ENCODE measurements at places on chromosomes 7 and 10.

- DNase-seq: no peak
Observed at GRCh38 chr7:41885748-41886147, 182.9 kb upstream of the INHBA start.

- DNase-seq: peak; percentile 58
Observed at GRCh38 chr10:14084875-14085274, 245.8 kb downstream of the FRMD4A start.

DNA sequence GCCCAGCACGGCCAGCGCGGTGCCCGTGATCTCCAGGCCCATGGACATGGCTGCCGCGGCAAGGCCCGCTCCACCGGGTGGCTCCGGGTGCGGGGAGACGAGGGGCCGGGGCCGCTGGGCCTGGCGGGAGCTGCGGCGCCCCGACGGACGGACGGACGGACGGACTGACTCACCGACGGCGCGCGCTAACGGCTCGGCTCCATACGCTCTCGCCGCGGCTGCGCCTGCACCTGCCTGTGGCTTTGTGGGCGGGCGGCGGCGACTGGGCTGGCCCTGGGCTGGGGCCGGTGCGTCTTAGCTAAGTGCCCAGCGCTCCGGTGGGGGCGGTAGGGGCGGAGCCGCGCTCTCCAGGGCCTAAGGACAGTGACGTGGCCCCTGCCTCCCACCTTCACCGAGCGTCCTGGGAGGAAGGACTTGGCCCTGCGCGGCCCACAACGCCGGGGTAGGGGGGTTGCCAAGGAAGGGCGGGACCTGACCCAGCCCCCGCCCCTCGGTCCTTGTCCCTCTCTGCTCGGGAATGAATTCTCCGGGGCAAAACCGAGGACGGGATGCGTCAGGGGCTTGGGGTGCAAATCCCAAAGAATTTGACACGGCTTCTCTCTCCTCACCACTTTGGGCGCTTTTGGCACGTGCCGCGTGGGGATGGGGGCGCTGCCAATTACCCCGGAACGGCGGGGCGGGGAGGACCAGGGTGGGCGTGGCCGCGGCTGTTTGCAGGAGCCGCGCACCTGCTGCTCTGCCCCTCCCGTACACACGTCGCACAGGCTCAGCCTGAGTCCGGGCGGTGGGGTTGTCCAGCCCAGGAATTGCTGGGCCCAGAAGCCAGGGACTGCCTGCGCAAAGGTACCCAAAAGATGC lies at the start of gene CLDN3:
TSS of gene CLDN3 (minus strand) at position 269 of the 858 bp plus-strand sequence. CDS start at position 48, 221 bp downstream.
- DNase-seq: peak; percentile 96

GRCh38 chr7:66452165-66452564 lies 176.5 kb upstream of the KCTD7 start:
- DNase-seq: no peak

DNA sequence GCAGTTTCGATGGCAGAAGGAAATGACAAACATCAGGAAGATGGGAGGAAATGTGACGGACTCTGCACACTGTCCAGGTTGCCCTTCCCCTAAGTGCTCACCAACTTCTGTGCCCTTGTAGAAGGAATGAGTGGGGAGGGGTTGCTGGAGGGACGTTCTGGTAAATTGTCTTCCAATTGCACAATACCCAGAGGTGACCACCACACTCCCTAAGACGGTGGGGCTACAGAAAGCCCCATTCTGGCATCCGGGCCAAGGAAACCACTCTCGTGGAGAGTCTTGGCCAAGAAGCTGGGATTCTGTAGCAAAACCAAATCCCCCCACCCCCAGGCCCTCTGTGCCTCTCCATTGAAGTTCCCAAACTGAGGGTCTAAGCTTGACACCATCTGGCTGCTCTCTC lies 37.1 kb downstream of the ZMIZ1 start:
- DNase-seq: no peak

DNA sequence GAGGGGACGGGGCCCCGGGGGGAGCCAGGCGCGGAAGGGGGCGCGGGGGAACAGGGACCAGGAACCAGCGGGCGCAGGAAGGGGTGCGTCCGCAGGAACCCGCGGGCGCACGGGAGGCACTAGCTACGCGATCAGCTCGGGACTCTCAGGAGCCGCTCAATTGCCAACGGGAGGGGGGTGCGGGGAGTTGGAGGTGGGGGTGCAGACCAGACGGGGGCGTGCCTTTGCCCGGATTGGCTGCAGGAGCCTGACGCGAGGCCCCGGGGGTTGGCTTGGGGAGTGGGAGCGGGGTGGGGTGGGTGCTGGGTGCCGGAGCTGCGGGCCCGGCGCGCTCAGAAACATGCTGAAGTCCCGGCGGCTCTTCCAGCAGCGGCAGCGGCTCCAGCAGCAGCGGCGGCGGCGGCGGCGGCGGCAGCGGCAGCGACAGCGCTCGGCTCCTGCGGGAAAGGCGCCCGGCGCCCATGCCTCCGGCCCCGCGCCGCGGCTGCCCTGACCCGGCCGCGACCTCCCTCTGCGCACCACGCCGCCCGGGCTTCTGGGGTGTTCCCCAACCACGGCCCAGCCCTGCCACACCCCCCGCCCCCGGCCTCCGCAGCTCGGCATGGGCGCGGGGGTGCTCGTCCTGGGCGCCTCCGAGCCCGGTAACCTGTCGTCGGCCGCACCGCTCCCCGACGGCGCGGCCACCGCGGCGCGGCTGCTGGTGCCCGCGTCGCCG lies at the start of gene ADRB1:
TSS of gene ADRB1 (plus strand) at position 335 of the 715 bp plus-strand sequence. CDS start at position 602, 267 bp downstream.
- peak; percentile 21 for DNase-seq

- no peak for DNase-seq
Observed at GRCh38 chr7:156638443-156639077, 2.0 kb upstream of the RNF32 start.

GRCh38 chr7:88566162-88566729 lies 193.3 kb upstream of the ZNF804B start:
- DNase-seq: no peak

- peak; percentile 63 for DNase-seq
Observed at GRCh38 chr7:31735991-31736982, 49.3 kb downstream of the PPP1R17 start.

- DNase-seq: no peak
Observed at GRCh38 chr7:16940776-16941175, 59.0 kb upstream of the AGR3 start.

DNA sequence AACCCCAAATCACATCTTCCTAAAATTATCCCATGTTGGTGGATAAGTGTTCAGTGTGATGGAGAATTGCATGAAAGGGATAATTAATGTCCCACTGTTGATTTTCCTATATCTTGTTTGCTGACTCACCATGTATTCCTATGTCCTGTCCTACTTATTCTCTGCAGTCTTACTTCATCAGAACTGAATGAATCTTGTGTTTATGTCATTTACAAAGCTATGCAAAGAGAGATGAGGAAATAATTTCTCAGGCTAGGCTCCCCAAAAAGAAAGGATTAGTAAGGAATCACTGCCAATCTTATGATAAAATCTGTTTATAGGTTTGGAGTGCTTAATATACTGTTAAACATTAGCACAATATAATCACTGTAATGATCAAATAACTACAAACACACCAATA lies 360.8 kb downstream of the CRPPA start:
- DNase-seq: no peak

DNA sequence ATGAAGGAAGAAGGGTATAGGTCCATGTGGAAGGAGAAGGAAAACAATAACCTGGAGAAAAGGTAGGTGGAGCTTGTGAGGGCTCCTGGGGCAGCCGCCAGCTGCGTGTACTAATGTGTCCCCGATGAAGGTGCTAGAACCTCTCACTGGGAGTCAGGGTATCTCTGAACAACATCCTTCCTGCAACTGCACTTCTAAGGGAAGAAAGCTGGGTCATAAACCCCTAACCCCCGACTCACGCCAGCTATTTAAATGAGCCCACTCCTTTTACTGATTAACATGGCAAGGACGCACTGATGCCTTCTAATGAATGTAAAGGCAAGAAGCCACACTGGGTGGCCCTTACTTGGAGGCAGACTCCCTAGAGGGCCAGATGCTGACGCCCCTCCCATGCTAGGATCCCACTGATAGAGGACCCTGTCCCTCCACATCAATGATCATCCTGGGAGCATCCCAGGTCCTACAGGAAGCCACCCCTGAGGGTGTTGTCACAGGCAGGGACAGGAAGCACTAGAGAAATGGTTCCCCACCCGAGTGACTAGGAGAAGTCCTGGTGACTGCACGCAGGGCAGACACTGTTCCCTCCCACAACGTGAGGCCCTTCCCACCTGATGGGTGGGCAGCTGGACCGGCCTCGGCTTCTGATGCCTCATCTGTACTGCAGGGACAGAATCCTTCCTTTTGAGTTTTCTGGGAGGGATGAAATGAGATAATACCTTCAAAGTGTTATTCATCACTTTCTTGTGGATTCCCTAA lies 20.4 kb downstream of the JCAD start:
- DNase-seq: no peak

GRCh38 chr10:22700489-22700888 lies 13.9 kb downstream of the PIP4K2A start:
- DNase-seq: no peak

DNA sequence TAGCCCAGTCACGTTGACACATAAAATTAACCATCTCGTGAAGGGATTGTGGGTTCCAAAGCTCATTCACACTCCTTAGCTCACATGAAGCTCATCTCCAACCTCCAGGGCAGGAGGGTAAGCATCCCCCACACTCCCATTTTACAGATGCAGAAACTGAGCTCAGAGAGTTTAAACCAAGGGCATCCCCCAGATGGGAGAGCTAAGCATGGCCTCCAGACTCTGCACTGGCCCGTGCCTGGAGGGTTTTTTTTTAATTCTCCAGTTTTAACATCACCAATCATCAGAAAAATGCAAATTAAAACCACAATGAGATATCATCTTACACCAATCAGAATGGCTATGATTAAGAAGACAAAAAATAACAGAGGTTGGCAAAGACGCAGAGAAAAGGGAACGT lies 53.3 kb upstream of the TCF7L2 start:
- no peak for DNase-seq

DNA sequence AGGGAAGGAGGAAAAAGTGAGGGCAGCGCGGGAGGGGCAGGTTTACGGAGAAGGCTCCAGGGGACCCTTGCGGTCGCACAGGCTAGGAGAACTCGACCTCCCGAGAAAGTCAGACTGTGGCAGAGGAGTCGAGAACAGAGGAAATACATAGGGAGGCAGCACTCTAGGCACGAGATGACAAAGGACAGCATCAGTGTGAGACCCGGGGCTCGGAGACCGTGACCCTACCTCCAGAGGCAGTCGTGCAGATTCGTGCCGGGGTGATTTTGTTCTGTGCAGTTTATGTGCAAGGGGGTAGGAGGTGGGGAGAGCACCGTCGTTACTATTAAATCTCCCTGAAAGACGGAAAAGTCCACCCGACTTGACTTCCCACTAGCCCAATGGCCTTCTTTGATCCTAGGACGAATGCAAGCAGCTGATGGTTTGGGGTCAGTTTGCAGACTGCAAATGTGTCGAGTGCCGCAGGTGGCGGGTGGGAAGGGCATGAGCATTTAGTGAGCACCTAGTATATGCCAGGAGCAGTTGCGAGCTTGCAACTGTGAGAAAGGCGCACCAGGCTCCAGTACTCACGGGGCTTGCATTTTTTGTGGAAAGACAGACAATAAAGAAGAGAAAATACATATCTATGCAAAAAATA lies 674 bp upstream of the OSBPL3 start:
- peak; percentile 68 for DNase-seq

DNA sequence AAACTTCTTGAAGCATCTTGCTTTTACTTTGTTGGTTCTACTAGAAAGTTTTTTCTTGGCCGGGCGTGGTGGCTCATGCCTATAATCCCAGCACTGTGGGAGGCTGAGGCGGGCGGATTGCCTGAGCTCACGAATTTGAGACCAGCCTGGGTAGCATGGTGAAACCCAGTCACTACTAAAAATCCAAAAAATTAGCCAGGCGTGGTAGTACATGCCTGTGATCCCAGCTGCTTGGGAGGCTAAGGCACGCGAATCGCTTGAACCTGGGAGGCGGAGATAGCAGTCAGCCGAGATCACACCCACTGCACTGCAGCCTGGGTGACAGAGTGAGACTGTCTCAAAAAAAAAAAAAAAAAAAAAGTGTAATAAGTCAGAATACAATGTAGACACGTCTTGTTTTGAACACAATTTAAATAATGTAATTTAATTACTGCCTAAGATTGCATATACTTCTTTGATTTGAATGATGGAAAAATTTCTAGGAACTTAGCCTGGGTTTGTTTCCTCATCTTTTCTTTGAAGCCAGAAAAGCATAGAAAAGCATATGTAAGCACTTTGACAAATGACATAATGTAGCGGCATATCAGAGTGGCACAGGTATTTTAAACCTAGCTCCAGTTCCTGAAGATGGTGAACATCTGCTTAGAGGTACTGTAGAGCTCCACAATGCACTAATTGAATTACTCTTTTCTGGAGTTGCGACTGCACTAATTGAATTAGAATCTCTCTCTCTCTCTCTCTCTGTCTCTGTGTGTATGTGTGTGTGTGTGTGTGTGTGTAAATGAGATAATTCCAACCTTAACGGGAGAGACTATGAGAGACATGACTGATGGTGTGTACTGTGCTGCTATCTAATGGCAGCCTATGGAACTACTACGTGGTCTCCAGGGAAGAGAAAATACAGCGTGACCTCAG lies 87.8 kb downstream of the BTRC start:
- DNase-seq: peak; percentile 78

- DNase-seq: no peak
Observed at GRCh38 chr10:227014-227413, 91.8 kb downstream of the ZMYND11 start.

DNA sequence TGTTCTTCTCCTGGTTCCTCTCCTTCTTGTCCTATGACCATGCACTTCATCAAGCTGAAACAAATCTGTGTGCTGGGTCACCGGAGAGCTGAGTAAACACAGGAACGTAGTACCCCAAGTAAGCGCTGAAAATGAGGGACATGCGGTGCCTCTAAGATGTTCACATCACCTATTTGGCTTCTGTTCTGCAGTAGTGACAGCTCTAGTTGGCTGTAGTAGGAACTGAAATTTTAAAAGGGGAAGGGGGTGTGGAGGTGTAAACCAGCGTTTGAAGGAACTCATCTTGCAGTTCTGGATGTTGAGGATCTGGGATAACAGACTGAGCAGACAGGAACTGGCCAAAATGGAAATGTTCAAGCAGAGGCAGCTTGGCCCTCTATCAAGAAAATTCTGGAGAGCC lies 85.2 kb downstream of the WNT2 start:
- no peak for DNase-seq

- DNase-seq: peak; percentile 53
Observed at GRCh38 chr10:69439813-69440506, 11.3 kb upstream of the TSPAN15 start.

DNA sequence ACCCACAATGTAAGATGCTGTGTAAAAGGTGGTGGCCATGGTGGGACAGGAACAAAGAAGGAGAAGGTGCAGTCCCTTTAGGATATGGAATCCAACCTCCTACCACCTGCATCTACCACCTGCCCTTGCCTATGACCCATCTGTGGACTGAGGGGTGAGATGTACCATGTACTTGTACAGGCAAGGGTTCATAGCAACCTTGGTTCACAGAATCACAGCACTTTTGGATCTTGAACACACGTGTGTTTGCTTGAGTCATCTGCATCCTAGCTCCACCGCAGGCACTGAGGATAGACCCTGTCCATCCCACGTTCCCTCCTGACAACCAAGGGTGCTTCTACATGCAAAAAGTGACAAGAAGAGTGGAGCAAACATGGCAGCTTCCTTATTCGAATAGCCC lies 162.3 kb downstream of the GFRA1 start:
- DNase-seq: no peak

- DNase-seq: peak; percentile 45
Observed at GRCh38 chr7:50331564-50332208, 27.2 kb downstream of the IKZF1 start.

- DNase-seq: no peak
Observed at GRCh38 chr10:130466271-130466997, 330.2 kb downstream of the GLRX3 start.

Data from kidney tubule cell (primary cell).